ENCODE measurements at places on chromosomes 16 and 17.

GRCh38 chr17:28720247-28720996 is 637 bp downstream of the RPL23A start:
- no peak for DNase-seq

DNA sequence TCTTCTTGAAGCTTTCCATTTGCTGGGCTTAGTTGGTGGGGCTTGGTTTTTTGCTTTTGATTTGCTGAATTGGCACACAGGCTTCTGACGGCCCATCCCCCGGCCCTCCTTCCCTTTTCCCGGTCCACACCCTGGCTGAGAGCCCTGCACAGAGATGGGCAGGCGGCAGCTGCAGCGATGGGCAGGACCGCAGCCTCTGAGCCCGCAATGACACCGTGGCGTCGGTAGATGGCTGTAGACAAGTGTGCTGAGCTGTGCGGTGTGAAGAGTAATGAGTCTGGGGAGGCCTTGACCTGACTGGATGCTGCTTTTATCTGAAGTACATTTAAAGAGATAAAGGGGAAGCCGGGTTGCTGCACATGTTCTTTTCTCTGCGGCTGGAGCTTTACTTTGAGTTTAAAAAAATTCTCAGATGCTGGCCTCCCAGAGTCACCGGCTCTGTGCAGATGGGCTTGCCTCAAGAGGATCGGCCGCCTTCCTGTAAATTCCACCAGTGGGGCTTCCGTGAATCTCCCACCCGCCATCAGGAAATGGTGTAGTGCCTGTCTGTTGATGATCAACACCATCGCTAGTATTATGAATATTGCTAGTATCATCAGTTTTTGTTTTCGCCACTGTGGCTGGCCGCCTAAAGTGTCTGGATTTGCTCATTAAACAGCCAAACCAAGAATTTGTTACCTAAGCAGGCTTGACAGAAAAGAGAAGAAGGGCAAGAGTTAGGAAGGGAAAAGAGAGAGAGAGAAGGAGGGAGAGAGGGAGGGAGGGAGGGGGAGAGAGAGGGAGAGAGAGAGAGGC is 245.6 kb upstream of the RBFOX1 start:
- no peak for DNase-seq

DNA sequence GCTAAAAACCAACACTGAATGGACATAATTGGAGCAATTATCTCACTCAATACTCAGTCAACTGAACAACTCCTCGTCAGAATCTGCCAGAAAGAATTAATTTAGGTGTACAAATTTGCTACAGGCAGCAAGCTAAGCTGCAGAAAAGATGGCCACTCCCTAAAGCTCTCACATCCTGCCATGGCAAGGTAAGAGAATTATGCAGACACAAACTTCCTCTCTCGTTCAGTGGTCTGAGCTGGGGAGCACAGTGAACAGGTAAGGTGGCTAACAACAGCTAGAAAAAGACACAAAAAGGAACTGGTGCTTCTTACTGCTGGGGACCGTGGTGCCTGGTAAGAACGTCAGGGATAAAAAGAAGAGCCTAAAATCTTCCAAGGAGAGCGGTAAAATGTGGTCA is 74.9 kb upstream of the BCAR1 start:
- no peak for DNase-seq

DNA sequence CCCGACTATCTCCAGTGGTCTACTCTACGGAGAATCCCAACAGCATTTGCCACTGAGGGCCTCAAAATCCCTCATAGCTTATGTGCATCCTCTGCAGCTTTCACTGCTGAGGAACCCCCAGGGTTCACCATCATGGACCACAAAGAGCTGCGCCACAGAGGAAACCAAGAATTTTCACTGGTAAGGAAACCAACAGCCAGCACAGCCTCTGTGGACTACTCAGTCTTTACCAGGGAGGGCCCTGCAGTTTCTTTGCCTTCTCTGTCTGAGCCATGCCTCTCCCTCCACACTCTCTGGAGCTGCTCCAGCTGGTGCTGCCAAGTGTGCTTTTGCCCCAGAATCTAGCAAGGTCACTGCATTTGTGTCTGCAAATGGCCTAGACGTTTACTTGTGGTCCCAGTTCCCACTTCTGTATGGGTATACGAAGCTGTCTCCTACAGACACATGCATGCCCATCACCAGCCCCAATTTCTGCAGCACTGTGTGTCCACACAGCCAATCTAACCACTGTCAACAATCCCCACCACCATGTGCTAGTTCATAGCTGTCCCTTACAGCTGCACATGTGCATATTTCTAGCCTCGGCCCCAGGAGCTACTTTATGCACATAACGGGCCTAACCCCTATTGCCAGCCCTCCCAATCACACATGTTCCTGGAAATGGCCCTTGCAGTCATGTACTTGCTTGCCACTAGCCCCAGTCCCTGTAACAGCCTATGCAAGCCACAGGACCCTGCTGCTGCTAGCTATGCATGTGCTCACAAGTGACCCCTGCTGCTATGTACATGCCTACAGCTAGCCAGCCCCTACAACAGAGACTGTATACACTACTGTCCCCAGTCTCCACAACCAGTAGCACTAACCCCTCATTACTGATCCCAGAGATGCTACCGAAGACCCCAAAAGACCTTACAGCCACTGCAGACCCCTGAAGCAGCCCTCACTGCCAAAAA is 1437.4 kb downstream of the CDH11 start:
- no peak for DNase-seq

DNA sequence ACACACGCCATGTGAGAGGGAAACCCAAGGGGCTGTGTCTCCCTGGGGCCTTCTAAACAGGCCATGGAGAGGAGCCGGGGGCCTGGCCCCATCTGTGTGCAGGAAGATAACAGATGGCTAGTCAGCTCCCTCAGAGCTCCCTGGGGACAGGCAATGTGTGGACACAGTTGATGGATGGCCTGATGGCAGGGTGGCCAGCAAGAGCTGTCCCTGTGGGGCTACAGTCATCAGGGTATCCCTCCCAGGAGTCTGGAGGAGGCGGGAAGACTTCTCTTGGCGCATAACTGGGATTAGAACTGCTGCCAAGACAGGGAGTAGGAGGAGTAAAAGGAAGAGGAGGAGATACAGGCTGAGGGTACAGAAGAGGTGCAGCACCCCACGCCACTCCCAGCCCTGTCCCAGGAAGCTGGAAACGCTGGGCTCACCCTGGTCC is 17.3 kb downstream of the MYO18A start:
- DNase-seq: peak; percentile 47

- no peak for DNase-seq
These were observed 231.6 kb upstream of the DYNLRB2 start for GRCh38 chr16:80309178-80309577.

GRCh38 chr16:57735755-57736418 is at the start of gene KATNB1:
KATNB1 (plus strand) TSS chr16:57735770; CDS start chr16:57737244, 1,474 bp downstream.
- DNase-seq: no peak

GRCh38 chr16:90019543-90020259 is 445 bp upstream of the DBNDD1 start:
- no peak for DNase-seq

- no peak for DNase-seq
These were observed 42.1 kb upstream of the CDH13 start for GRCh38 chr16:82584553-82585152.

GRCh38 chr17:10092595-10092994 is 105.8 kb downstream of the GAS7 start:
- no peak for DNase-seq

DNA sequence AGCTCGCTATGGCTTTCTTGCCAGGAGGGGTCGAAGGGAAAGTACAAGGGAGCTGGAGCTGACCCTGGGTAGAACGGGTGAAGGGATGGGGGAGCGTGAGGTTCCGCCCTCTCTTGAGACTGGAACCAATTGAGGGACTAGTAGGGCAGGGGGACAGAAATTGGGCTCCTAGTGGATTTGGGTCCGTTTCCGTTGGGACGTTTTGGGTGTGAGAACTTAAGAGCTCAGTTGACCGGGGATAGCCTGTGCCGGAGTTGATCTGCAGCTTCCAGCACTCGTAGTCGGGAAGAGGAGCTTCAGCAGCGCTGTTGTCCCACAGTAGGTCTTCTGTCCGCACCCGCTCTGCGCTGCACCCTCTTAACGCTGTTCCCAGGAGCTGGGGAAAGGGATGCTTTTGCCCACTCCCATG is 481 bp downstream of the CNTROB start:
- no peak for DNase-seq

DNA sequence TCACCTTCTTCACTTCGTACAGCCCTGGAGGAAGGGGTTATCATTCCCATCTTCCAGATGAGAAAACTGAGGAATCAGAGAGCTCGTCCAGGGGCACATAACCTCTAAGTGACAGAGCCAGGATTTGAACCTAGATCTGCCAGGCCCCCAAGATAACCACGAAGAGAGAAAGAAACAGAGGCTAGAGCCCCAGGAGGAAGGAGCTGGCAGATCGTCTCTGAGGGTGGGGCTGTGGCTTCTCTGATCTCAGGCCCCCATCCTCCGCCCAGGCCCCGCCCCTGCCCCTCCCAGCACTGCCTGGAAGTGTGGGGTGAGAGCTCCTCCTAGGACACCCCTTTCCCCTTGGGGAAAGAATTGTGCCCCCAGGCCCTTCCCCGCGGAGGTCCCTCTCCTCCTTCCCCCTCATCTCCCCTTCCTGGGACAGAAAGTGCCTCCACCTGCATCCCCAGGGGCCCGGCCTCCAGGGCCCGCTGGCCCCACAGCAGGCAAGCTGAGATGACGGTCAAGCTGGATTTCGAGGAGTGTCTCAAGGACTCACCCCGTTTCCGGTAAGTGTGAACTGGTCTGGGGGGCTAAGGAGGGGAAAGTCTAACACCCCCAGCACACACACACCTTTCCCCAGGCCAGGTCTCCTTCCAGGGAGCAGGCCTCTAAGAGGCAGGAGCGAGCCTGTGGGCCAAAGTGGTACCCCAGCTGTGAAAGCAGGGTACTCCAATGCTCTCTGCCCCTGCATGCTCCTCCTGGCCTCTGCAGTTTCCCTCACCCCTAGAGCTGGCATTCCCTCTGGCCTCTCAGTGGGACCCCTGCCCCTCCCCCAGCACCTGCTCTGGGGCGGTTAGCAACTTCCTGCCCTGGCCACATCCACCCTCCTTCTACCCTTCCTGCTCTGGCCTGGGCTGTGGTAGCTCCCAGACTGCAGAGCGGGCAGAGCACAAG is at the start of gene ACAP1:
Gene ACAP1 (plus strand): TSS at position 290 of the 936 bp plus-strand sequence. CDS start 206 bp downstream, at position 496.
- peak; percentile 77 for DNase-seq

DNA sequence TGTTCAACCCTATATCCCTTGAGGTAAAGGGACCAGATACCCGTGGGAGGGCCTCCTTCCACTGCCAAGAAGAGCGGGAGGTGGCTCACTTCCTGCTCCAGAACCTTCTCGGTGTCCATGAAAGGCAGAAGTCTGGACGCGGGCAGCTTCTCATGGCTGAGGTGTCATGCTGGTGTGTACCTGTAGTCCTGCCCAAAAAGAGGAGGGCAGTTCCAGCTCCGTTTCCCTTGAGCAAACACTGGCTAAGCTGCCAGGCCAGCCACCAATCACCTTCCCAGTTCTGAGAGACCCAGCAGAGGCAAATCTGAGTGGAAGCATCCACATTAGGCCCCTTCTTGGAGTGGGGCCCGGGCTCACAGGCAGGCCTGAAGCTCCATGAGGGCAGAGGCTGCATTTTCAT is 5.6 kb downstream of the TMEM11 start:
- no peak for DNase-seq

DNA sequence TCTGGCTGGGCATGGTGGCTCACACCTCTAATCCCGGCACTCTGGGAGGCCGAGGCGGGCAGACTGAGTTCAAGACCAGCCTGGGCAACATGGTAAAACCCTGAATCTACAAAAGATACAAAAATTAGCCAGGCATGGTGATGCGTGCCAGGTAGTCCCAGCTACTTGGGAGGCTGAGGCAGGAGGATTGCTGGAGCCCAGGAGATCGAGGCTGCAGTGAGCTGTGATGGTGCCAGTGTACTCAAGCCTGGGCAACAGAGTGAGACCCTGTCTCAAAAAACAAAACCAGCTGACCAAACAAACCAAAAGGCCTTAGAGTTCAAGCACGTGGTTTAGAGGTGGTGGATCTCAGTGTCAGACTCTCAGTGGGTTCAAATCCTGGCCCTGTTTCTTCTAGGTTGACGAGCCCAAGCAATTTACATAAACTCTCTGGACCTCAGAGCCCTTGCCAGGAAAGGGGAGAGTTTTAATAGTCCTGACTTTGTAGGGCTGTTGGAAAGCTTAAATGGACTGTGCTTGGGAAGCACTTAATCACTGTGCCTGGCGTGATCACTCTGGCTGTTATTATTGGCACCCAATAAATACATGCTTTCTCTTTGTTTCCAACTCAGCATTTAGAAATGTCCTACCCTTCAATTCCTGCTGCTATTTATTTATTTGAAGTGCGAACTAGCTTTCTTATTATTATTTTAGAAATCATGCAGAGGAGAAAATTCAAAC is 44.7 kb downstream of the ABCC1 start:
- no peak for DNase-seq

DNA sequence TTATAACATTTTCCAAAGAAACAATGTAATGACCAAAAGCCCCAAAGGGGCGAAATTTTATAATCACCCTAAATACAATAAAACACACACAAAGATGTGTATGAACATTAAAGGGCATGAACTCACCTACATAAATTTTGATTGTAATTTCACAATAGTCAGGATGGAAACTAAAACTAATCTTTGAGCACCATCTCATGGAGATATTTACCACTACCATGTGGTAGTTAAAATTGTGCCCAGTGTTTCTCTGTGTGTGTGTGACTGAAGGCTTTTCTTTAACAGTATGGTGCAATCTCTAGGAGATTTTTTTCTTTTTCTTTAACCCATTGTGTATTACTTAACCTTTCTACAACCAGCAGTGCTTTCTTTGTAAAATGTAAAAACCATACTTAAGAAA is 19.7 kb upstream of the MEIOC start:
- no peak for DNase-seq

DNA sequence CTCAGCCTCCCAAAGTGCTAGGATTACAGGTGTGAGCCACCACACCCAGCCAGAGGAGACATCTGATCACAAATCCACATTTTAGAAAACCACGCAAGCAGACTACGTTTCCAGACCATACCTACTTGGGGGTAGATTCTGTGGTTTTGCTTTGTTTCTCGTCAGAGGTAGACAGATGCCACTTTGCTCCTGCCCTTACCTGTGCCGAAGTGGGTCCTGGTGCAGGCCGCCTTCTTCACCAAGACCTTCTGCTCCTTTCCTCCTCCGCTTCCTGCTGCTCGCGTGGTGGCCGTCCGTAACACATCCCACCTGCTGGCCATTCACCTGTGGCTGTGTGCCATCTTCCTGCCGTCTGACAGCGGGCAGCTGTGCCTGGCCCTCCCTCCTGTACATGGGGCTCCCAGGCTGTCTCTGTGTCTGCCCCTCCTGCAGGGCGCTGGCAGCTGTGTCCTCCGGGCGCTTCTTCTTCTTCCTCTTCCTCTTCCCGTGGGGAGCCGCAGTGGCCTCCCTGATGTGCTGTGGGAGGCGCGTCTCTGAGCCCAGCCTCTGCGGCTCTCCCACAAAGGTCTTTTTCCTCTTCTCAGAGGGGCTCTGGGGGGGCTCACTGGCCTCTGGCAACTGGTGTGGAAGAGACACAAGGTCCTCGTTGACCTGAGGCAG is 21.2 kb upstream of the CYTH1 start:
- no peak for DNase-seq

DNA sequence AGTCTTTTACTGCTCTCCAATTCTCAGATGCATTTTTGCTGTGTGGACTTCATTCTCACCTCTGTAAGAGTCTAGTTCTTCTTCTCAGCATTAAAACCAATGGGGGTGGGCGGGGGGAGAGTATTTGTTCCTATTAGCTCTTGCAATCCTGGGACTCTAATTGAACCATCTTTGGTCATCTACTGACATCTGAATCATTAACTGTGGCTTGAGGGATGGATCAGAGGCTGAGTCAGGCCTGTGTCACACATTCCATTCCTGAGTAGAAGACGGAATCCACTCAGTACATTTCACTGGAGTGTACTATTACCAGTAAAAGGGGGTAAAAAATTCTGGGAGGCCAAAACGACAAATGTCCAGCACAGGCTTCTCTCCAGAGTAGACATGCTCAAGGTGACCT is 12.8 kb upstream of the ZNF23 start:
- no peak for DNase-seq

GRCh38 chr17:83083368-83084201 is 4.2 kb downstream of the METRNL start:
- DNase-seq: no peak

Data from hematopoietic multipotent progenitor cell treated with erythropoietin and hydrocortisone succinate and interleukin-3 and kit ligand, for 15 days (in vitro differentiated cells).